ENCODE measurements at places on chromosomes 6 and 20.
A peak's percentile ranks its signal among the peaks of the same experiment; 100 is the strongest.

DNA sequence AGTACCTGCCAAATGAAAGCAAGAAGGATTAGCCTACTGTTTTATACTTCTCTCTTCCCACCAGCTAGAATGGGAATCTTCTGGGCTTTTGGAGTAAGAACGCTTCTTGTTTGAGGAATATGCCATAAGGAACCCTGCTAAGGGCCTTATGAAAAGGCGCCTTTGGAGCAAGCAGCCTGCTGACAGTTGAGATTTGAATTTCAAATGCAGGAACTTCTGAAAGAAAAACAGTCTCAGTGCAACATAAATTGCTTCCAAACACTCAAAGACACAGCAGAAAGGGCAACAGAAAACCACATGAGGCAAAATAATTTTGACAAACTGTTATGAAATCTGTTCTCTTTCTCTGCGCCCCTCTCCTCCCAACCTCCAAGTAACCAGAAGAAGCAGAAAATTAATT, 149.4 kb upstream of the B3GAT2 start:
- DNase-seq = no peak

DNA sequence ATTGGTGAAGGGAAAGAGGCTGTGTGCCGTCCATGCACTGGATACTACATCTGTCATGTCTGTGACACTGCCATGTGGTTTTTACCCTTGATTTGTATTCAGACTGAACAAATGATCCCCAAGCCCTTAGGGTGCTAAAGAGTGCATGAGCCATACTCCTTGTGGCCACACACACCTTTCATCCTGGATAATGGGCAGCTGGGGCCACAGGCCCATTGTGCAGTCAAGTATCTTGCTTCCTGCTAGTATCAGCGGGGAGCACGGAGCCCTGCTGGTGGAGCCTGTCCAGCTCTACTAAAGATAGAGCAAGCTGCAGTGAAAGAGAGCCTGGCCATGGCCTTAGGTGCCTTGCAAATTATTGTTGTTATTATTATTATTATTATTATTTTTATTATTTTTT, 75.1 kb downstream of the SLX4IP start:
- no peak for DNase-seq

DNA sequence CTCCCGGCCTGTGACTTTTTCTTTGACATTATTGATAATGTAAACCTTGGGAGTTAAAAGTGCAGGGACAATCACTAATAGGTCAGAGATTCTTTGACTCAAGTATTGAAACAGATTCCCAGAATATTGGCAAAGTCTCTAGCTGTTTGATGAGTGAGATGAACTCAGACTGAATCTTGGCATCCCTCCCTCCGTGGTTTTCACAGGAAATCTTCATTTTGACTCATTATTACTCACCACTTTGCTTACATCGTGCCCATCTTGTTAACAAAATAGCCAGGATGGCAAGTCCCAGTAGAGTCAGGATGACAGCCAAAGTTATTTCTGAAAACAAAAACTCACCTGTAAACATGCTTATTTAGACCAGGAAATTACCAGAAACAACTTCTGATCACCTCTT, 2.0 kb downstream of the TSBP1 start:
- DNase-seq = no peak

DNA sequence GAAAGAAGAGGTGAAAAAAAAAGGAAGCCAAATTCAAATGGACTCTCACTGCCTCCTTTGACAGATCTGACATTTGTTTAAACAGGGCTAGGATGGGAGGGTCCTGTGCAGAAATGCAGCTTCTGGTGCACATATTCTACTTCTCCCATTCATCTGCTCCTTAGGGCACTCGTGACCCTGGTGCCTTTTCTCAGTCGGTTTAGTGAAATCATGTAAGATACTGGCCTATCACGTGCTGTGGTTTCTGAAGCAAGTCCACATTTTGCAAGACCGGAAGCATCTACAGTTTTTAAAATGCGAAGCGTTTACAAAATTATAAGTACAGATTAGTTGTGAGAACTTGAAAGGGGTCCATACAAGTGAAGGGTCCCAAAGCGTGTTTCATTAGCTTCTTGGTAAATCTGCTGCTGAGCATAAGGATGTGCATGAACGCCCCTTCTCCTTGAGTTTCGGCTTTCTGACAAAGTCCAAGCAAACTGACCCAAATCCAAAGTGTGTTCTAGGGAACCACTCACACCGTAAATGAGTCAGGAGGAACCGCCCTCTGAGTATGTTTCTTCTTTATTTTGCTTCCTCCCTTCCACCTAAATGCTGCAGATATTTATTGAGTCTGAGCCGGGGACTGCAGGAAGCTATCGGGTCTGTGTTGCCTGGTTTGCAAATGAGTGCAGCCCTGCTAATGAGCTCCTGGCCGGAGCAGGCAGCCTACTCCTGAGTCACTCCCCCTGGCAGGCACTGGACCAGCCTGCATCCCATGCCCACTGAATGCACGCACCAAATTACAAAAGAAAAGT, 323.8 kb upstream of the JARID2 start:
- no peak for DNase-seq

DNA sequence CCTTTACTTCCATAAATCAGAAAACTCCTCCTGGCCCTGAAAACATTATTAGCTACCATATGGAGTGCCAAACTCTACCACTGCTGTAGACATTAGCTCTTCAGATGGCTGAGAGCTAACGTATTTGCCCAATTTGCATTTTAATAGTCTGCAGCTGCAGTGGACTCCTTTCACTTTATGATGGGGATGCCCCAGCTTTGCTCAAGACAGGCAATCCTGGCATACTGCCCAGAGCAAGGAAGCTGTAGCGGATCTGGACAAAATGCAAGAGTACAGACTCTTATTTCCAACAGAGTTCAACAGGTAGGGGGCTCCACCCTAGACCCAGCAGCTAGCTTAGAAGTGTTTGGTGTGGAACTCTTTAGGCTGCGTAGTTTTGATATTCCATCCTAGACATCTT, 246.7 kb downstream of the FOXC1 start:
- peak; percentile 39 for DNase-seq

- no peak for DNase-seq
Measured at GRCh38 chr6:34813028-34813713, 21.3 kb downstream of the BLTP3A start.

- no peak for DNase-seq
Measured at GRCh38 chr6:158850807-158851115, 31.6 kb upstream of the EZR start.
